Central memory CD4-positive, alpha-beta T cell (primary cell): ENCODE measurements at places on chromosomes 7 and 10.
A peak's percentile ranks its signal among the peaks of the same experiment; 100 is the strongest.

GRCh38 chr7:18693406-18693805 lies 197.9 kb downstream of the HDAC9 start:
- no peak for DNase-seq

DNA sequence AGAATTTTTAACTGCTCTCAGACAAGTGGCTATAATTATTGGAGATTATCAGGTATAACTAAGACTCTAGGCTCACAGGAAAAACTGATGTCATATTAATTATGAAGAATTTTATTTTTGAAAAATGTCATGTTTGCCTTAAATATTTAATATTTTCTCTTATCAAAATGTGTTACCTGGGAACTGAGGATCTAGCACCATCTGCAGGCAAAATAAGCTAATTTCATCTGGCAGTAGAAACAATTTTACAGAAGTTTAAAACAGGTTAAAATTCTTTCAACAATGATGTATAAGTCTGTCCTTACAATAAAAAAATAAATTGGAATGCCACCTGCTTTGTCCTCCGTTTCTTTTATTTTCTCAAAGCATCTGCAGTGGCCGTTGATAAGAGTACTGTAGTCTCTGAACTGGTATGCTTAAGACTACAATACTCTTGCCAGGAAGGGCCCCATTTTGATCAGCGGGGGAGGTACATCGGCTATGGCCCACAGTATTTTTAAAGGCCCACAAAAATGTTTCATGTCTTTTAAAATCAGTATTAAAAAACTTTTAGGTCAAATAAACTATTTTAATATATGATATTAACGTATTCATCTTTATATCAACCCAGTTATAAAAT lies 81.3 kb downstream of the VWDE start:
- DNase-seq: peak; percentile 9

DNA sequence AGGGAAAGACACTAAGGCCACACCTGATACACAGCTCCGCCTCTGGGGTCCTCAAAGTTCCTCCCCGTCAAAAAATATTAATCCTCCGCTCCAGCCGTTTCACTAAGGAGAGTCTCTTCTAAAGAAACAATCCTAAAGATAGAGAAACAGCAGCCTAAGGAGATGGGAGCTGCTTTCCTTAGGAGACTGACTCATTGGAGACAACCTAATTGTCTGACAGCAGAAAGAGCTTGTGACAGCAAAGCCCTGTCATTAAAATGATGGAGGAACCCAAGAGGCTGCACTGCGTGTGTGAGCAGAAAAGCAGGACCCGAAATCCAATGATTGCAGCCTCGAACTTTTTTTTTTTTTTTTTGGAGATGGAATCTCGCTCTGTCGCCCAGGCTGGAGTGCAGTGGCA lies 44.0 kb upstream of the TNRC18 start:
- no peak for DNase-seq

DNA sequence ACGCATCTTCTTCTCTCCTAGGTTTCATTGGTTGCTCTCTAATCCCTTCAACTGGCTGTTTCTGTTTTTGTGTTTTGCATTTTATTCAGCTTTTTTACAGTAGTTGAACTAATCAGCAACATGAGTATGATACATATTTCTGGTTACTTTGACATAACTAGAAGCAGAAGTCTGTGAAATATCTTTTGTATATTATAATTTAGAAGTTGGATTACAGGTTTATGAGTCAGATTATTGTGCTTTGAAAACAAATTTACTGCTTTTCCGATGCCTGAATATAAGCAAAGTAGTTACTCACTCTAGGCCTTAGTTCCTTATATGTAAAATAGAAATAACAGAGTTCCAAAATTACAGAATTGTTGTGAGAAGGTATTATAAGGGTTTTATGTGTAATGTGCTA lies 96.2 kb upstream of the MEOX2 start:
- no peak for DNase-seq
